ENCODE measurements at places on chromosomes 1 and 21. TPM values are rescaled to one million over a fixed set of nuclear protein-coding genes. Genes with fewer than 3 reads are reported as not detected.

- DNase-seq = peak; percentile 95
Measured at GRCh38 chr1:235069577-235070563, 58.8 kb downstream of the TOMM20 start.

- no peak for DNase-seq
Measured at GRCh38 chr1:201827321-201828216, 1.4 kb upstream of the IPO9 start.

DNA sequence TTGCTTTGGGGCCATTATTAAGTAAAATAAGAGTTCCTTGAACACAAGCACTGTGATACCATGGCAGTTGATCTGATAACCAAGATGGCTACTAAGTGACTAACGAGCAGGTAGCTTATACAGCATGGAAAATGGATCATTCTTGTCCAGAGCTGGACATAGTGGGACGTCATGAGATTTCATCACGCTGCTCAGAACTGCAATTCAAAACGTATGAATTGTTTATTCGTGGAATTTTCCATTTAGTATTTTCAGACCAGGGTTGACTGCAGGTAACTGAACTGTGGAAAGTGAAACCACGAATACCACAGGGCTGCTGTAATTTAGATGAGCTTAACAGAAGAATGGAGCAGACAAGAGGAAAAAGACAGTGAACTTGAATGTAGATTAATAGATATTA lies 38.9 kb downstream of the CCDC18 start:
- DNase-seq = no peak

The LCE1F gene
- not detected for total RNA-seq

The C4BPA gene
- total RNA-seq = not detected

The BSND gene
- total RNA-seq = not detected

The DTL gene
- 34.5 TPM for total RNA-seq

The PEX11B gene
- total RNA-seq = 24.4 TPM

DNA sequence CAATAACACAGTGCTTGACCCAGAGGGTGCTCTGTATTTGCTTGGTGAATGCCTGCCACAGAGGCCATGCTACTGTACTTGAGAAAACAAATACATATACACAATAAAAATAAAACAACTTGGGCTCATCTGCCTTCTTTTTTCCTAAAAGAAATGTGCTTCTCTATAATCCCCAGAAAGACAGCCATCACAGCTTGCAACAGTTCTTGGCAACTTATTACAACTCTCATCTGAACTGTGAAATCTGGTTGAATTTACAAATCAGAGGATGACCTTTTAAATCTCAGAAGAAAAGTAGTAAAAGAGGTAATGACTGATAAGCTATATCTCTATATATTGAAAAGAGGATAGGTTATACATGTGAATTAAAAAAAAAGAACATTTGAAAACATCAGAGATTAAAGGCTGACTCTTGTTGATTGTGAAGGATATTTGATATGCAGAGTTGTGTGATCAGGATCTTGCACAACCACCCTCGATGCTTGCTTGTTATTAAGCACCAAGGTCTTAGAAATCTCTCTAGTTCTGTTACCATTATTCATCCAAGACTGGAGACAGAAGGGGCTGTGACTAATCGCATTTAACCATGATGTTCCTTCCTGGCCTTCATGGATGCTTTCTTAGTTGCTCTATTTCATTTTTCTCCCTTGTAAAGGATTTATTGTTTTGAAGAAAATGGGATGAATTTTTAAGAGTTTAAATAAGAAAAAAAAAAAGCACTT lies 213.4 kb downstream of the APP start:
- no peak for DNase-seq

DNA sequence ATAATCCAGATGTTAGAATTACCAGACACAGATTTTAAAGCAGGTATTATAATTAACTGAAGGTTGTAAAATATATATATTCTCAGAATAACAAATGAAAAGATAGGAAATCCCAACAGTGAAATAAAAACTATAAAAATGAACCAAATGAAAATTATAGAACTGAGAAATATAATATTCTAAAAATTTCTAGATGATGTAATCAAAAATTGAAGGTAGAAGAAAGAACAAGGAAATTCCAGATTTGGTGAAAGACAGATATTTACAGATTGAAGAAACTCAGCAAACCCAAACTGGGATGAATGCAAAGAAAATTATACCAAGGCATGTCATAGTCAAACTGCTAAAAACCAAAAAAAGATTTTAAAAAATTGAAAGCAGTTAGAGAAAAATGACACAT lies 729.4 kb downstream of the MATN1 start:
- DNase-seq = no peak

GRCh38 chr1:234647245-234647644 lies 37.3 kb upstream of the IRF2BP2 start:
- no peak for DNase-seq

DNA sequence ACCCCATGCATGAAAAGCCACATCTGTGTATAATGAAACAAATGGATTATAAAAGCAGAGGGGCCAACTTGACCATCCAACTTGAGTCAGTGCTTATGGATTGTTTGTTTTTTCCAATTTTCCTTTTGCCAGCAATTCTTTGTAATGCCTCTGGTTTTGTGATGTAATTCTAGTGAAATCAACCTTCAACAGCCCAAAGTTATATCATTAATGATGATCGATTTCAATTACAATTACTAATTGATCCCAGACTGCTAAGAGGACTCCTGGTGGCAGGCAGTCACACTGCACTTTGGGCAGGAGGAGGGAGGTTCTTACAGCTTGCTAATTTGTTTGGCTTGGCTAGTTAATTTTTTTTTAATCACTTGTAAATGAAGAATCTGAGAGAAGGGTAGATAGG lies 552.3 kb downstream of the NUF2 start:
- no peak for DNase-seq

The KRTAP11-1 gene
- not detected for total RNA-seq

GRCh38 chr1:11156963-11157362 lies 32.2 kb upstream of the ANGPTL7 start:
- DNase-seq = no peak

DNA sequence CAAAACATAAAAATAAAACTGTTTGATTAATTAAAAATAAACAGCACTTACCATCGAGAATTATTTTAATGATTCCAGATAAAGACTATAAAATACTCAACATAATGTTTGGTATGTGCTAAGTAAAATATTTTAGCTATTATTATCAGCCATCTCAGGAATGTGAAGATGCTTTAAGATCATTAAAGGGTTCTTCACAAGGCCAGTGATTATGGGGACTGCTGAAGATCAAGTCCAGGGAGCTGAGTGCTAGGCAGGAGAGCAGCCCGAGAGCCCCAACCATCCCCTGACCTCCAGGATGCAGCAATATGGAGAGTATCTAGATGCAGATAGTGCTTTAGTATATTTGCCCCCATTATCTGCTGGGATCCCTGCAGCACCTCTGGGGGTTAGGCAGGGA lies 4.6 kb upstream of the TACSTD2 start:
- no peak for DNase-seq

The MRPL37 gene
- 156 TPM for total RNA-seq

- DNase-seq = no peak
Measured at GRCh38 chr1:29490204-29490934, 254.0 kb downstream of the PTPRU start.

Data from H4 (cell line).